ENCODE measurements at places on chromosomes 7 and 10.

GRCh38 chr7:63918986-63919385 lies 79.7 kb upstream of the ZNF722 start:
- no peak for DNase-seq

DNA sequence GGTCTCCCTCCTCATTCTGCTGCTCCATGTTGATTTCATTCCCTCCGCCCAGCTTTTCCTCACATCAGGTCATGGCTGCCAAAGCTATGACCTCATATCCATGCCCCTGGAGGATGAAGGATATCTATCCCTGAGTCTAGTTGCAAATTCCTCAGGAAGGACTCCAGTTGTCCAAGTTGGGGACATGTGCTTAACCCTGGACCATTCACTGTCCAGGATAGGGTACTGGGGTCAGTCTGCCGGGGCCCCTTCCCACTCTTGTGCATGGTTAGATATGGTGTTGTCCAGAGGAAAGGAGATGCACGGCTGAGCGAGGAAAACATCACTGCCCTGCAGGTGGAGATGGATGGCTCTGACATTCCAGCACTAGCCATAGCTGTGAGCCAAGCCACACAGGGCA lies 51.9 kb upstream of the COMTD1 start:
- DNase-seq = no peak

GRCh38 chr7:112416127-112416526 lies 34.1 kb upstream of the IFRD1 start:
- DNase-seq = no peak

GRCh38 chr7:125878988-125879387 lies 949.4 kb upstream of the POT1 start:
- DNase-seq = no peak

DNA sequence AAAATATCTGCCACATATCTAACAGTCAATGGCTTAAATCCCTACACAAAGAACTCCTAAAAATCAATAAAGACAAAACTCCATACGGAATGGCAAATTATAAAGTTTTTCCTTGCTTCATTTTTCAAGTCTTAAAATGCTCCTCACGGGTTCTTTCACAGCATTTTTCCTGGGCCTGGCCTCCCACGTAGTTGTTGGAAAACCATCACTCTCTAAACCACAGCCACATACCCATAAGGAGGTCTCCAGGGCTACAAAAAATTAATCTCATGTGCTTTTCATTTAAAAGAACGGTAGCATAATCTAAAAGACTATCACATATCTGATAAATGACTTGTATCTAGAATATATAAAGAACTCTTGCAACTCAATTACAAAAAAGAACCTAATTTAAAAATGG lies 2.9 kb downstream of the COA1 start:
- no peak for DNase-seq

DNA sequence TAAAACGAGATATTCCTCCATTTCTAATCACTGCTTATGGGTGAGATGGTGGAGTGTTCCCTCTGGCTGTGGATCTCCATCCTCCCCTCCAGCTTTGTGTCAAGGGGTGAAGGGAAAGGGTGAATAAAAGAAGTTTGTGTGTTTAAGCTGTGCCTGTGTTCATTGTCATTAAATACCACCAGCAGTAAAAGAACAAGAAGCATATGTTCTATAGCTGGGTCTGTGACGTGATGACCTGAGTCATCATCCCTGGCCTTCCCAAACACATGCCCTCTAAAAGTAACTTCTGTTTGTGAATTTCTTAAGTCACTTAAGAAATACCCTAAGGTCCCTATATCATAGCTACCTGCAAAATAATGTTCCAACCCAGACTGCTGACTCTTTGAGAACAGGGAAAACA lies 104.9 kb downstream of the PPP1R17 start:
- no peak for DNase-seq

GRCh38 chr7:87451187-87451586 lies 24.3 kb downstream of the ABCB4 start:
- DNase-seq = no peak

- no peak for DNase-seq
Observed at GRCh38 chr10:48288661-48289060, 14.2 kb upstream of the FRMPD2 start.

DNA sequence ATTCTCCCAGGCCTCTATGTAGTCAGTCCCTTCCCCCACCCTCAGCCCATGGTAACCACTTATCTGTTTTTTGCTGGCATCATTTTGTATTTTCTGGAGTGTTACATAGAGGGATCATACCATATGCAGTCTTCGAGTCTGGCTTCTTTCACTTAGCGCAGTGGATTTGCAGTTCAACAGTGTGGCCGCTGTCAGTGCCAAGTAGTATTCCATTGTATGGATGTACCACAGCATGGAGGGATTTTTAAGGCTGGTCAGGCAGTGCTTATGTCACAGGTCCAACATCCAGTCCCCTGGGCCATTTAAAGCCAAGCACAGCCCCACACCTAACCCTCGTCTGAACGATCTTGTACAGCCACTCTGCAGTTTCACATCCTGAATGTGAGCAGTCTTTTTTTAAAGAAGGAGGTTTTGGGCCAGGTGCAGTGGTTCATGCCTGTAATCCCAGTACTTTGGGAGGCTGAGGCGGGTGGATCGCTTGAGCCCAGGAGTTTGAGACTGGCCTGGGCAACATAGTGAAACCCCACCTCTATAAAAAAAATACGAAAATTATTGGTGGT lies 121.8 kb downstream of the CUX1 start:
- no peak for DNase-seq

DNA sequence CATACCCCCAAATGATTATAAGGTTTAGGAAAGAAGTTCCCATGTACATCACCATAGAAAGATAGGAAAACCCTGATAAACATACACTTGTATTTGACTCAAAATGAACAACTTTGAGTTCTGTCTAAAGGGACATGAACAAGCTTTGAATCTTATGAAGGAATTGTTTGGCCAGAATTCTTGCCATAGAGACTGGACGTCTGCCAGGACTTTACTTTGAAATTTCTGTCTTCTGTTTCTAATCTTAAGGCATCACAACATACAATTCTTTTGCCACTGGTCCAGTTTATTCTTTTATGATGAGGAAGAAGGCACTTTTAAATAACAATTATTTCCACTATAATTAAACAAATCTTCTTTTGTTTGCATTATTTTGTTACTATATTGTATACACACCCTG lies 26.2 kb upstream of the CYP26C1 start:
- DNase-seq = no peak

- no peak for DNase-seq
Observed at GRCh38 chr7:137572056-137572784, 228.7 kb upstream of the PTN start.

GRCh38 chr10:100997360-100998182 lies 2.0 kb upstream of the LZTS2 start:
- peak; percentile 66 for DNase-seq

GRCh38 chr10:97234400-97234799 lies 48.6 kb upstream of the SLIT1 start:
- DNase-seq = no peak

DNA sequence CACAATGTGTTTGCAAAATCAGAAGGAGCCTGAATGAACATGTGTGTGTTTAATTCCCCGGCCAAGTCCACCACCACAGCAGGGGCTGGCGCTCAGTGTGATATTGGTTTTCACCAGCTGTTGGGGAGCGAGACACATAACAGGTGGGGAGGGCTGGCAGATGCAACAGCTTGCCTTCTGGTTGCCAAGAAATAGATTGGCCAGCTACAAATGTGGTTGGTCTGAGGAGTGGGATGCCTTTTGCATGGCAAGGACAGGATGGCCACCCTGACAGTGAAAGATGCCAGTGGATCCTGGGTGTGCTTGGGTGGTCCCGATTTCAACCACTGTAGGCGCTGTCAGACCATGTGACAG lies 292.5 kb upstream of the FZD8 start:
- no peak for DNase-seq

- no peak for DNase-seq
Observed at GRCh38 chr10:59177031-59177797, 771 bp downstream of the PHYHIPL start.

DNA sequence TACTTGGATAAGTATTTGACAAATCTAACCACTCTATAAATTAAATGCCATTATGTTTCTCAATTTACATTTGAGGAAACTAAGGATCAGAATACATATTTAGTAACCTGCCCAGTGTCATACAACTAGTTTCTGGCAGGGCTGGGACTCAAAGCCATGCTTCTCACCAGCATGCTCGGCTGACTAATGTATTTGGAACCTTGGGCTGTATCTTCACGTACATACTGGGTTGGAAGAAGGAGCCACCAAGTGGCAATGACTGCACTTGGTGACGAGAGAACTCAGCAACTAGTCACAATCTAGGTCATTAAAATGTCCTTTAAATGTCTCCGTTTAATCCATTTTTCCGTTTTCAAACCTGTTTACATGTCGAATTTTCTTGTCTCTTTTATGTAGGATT lies 42.9 kb downstream of the CHRM2 start:
- DNase-seq = no peak

GRCh38 chr7:91280604-91281003 lies 16.4 kb downstream of the FZD1 start:
- DNase-seq = no peak

- DNase-seq = no peak
Observed at GRCh38 chr10:34706147-34706546, 108.9 kb downstream of the PARD3 start.

DNA sequence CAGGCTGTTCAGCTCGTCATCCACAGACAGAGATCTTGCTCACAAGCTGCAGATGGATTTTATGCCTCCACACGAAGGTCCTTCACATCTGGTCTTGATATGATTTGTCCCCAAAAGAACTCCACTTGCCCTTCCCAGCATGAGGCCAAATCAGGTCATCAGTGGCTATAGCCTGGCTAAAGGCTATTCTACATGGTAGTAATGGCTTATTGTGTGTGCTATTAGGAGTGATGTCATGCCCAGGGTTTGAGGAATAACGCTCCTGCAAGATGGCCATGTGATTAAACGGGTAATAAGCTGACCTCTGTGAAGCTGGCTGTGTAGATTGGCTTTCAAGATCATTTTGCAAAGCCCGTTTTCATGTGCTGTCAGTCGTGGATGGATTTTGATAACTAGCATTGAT lies 313.8 kb downstream of the FRMD4A start:
- DNase-seq = no peak

DNA sequence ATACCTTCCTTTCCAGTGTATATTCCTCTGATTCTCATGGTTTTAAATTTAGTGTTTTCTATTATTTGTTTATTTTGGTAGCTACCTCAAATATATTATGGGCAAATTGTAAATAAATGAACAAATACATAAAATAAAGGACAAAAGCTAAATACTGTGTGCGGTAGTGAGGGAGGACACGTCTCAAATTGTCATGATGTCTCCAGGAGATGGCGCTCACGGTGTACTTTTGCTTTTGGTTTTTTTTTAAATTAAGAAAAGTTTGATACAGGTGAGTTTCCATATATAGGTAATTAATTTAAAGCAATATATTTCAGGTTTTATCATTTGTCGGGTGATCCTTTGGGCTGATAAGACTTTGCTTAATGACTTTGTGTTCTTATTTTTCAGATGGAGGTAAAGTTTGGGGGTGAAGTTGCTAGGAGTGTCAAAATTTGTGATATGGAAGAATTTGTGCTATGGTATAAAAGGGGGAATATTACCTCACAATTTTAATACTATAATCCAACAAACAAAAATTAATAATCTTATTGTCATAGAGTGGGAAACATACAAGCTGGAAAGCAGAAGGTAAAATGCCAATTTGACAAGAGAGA lies 68.4 kb upstream of the TMEM229A start:
- DNase-seq = no peak

- no peak for DNase-seq
Observed at GRCh38 chr7:70384024-70384423, 747.9 kb upstream of the GALNT17 start.

DNA sequence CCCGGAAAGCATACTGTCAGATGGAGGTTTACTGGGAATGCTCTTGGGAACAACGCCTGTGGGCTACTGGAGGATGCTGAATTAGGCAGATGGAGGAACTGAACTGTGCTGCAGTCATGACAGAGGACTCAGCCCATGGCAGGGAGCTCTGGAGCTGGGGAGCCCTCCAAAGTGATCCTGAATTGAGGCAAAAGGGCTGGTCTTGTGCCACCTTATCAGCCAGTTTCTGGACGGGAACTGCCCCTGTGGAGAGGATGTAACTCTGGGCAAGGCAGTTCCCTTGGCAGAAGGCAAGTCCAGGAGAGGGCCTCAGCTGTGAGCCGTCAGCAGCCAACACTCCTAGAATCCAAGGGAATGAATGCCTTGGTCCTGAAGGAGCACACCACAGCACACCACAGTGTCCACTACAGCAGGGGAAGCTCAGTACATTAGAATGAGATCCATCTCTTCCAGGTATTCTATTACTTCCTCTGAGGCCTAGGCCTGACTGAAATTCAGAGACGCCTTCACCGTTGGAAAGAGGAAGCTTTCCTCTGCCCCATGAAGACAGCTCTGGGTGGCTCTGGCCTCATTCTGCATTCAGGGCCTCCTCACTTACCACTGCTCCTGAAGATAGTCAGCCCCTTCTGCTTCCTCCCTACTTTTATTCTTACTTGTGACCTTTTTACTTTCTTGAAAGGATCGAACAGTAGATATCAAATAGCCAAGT lies 139.6 kb upstream of the GPR26 start:
- no peak for DNase-seq

GRCh38 chr7:17984288-17984687 lies 43.4 kb downstream of the PRPS1L1 start:
- no peak for DNase-seq

- DNase-seq = no peak
Observed at GRCh38 chr10:68239596-68240150, 7.8 kb upstream of the ATOH7 start.

GRCh38 chr7:71558806-71559613 lies 427.1 kb downstream of the GALNT17 start:
- DNase-seq = no peak

Data from stimulated activated CD4-positive, alpha-beta T cell treated with anti-CD3 and anti-CD28 coated beads, Interleukin-15, amount 100 ng/mL, for 1 hour (primary cell).